Stimulated activated naive CD8-positive, alpha-beta T cell treated with anti-CD3 and anti-CD28 coated beads, Interleukin-15, amount 100 ng/mL, for 72 hours (primary cell): ENCODE measurements at places on chromosomes 6 and 20.
A peak's percentile ranks its signal among the peaks of the same experiment; 100 is the strongest.

DNA sequence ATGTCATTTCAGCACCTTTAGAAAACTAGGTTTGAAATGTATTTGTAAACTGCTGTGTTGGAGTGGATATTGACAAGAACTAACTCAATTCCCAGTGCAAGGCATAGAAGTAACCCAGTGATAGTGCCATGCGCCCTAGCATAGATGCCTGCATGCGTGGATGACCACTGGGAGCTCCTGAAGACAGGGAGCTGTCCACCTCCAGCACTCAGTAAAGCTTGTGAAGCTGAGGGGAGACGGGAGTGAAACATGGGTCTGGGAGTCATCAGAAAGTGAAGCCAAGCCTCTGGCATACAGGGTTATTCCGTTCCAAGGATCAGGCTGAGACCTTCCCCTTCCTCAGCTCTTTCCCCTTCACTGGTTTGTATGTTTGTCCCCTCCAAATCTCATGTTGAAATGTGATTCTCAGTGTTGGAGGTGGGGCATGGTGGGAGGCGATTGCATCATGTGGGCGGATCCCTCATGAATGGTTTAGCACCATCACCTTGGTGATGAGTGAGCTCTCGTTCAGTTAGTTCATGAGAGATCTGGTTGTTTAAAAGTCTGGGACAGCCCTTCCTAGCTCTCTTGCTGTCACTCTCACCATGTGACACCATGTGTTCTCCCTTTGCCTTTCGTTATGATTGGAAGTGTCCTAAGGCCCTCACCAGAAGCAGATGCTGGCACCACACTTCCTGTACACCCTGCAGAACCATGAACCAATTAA lies 146.5 kb upstream of the FERMT1 start:
- no peak for DNase-seq

- peak; percentile 56 for DNase-seq
These were observed 19.1 kb upstream of the CHMP4B start for GRCh38 chr20:33791959-33792597.

DNA sequence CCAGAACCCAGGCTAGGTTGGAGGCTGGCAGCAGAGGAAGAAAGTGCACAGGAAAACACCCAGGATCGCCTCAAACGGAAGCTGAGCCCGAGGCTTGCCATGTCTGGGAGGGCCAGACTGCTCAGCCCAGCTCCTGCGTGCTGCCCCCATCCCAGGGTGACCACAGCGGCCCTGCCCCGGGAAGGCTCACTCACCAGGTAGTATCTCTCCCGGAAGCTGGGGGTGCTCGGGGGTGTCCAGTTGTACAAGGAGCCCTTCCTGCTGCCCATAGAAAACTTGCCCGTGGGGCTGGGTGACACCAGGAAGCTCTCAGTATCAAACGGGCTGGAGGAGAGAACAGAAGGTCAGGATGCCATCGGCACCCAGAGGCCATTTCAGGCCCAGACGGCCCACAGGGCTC lies 86.9 kb downstream of the RIPOR3 start:
- no peak for DNase-seq

DNA sequence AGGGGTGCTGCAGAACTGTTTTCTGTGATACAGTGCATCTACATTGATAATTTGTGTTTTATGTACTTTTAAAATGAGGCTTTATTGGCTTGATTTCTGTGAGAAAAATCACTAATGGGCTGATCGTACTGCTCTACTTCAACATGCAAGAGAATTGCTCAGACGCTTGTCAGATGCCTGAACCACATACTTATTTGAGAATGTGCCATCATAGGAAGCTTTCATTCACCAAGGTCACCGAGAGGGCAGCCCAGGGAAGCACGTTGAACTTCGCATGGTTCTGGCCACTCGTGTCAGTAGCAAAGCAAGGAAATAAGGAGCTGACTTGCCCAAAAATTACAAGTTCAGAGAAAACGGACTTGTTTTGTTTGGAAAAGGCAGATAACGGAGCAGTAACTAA lies 168.5 kb upstream of the AKAP12 start:
- DNase-seq, result no peak

DNA sequence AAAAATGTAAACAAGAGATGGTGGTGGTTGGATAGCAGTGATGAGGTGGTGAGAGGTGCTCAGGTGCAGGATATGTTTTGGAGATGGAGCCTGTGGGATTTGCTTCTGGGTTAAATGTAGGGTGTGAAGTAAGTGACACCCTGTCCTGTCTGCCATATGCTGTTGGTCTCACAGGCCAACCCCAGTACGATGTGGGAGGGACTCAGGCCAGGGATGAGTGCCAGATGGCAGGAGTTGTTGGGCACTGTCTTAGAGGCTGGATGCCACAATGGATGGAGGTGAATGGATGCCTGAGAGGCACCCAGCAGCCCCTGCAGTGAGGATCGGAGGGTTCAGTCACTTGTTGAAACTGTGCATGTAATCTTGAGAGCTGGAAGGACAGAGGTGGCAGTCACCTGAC lies 259.3 kb downstream of the NRN1 start:
- DNase-seq, result no peak

DNA sequence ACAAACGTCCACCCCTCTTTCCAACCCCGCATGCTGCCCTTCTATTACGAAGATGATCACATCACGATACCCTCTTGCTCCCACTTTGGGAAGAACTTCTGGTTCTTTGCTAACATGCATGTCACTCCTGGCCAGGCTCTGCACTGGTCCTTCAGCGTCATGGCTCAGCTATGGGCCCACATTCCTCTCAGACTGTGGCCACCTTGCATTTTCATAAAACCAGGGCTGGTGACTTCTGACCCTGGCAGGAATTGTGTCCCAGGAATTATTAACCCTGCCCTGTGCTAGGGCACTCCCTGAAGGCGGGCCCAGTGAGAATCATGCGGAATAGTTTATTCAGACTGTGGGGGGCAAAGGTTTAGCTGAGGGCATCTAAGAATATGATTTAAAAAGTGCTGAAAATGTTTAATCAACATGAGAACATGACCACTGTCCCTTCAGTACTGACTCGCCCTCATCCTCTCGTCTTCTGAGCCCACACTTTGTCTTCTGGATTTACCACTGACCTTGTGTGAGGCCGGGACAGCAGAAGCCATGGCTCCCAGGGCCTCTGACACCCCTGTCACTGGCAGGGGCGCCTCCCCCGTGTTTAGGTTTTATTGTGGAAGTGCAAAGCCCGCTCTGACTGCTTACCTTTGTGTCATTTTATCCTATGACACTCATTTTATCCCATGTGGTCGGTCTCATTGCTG lies 38.1 kb upstream of the THBS2 start:
- DNase-seq, result no peak

DNA sequence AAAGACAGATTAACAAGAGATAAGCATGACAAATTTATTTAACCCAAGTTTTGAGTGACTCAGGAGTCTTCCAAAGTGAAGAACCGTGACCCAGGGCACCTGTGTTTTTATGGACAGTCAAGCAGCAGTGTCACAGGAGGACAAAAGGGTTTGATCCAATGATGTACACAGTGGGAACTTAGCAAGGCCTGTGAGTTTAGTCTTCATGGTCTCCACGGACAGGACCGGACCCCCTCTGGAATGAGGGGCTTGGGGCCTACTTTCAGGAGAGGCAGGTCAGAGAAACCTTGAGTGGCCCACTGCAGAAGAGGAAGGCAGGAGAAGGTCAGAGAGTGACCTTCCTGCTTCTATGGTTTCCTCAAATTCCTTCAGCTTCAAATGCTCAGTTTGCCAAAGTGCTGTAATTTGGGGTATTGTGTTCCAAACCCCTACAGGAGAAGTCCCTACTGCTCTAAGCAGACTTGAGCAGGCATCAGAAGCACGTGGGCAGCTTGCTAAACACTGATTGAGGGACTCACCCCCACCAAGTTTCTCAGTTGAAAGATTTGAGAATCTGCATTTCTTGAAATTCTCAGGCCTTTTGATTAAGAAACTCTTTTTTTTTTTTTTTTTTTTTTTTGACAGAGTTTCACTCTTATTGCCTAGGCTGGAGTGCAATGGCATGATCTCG lies 26.4 kb upstream of the ZMYND8 start:
- no peak for DNase-seq

DNA sequence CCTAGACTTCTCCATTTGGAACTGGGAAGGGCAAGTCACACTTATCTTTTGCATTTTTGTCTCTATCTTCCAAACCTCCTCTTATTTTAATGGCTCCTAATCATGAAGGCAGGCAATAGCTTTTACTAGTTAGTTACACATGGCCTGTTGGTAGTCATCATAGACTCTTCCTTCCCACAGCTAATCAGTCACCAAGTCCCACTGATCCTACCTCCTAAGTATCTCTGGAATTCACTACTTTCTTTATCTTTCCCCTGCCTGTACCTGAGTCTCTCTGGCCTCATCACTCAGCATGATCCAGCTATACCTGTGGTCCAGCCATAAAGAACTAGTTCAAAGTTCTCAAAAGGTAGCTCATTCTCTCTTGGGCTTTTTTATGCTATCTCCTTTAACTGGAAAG lies 18.8 kb downstream of the TMX4 start:
- no peak for DNase-seq

DNA sequence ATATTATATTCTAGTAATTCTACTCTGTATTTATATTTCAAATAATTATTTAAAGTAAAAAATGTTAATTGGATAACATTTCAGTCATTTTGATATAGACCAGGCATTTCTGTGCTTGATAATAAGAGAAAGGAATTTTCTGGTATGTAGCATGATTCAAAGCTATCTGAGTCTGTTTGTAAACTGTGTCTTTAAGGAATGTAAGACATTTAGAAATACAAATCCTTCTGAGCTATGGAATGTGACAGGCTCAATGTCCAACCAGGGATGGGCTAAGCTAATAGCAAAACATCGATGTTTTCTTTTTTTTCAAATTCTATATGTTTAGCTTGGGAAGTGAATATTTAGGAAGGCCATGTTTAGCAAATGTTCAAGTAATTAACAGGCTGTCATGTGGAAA lies 41.5 kb upstream of the FAM83B start:
- DNase-seq, result no peak

GRCh38 chr6:117607511-117607910 lies 5.2 kb upstream of the GOPC start:
- no peak for DNase-seq

DNA sequence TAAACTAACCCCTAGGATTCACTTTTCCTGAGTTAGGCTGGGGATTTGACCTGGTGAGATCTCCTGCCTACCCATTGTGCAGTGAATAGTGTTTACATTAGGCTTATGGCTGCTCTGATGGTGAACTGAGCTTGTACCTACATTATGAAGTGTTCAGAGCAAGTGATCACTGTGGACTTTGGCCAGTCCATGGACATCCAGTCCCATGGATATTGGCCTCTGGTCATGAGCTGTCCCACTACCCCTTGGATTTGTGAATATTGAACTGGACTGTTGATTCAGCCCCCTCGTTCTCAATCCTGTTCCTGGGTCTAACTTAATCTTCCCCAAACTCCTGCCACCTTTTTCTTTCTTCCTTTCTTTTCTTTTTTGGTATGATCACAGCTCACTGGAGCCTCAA lies 13.8 kb downstream of the ASIP start:
- no peak for DNase-seq

GRCh38 chr6:91088976-91089375 lies 502.1 kb upstream of the MAP3K7 start:
- no peak for DNase-seq

DNA sequence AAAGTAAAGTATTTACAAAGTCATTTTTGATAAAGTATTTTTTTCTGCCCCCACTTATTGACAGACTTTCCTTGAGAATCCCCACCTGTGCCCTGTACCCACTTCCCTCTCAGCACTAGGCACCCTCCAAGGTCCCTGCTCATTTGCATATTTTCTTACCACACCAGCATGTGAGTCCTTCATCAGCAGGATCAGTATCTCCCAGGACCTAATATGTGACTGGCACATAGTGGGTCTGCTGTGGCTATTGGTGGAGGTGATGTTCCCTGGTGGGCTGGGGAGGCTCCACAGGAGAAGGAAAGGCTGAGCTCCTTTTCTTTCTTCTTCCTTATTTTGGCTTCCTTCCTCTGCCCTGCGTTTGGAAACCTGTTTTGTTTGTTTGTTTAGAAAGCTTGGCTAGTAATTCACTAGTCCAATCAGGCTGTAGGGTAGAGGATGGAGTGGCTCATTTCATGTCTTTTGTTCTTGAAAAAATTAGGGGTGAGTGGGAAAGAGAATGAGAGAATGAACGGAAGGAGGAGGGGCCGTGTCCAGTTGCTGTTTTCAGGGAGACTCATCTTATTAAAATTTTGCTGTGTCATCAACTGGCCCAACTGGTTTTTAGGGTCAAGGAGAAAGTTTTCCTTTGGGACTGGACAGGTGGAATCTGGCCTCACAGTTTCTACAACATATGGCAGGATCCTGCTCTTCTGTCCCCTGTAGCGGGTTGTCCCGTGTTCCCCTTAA lies 2.8 kb upstream of the RNF24 start:
- no peak for DNase-seq

DNA sequence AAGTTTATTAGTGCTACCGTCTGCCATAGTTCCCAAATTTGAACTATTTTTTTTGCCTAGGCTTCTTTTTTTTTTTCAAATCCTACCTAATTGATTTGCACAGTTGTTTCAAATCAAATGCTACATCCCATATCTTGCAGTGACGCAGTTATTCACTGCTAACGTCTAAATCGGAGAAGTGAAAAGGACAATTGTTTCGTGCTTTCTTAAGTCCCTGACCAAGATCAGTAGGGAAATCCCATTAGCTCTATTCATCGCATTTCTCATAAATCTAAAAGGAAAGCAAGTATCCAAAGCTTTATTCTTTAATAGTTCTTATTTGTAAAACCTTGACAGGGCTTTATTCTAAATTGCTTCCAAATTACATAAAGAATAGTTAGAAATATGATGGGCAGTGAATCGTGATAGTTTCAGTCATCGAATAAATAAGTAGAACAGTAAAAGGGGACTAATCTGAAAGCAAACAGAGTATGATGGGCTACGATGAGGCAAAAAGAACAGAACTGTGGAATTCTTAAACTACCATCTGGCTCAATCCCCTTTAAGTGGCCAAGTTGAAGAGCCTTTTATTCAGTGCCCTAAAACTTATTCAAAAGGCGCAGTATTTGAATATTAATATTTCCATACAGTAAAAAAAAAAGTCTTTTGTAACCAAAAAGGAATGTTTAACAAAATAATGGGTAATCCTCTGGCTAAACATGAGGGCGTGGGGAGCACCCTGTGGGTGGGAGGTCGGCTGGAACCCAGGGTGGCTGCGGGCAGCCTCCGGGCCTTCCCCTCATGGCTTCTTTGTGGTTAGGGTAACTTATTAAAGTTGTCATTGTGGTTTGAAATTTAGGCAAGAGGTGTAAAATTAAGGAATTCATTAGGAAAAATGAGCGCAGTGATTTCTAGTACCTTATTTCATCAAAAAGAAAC lies 3.0 kb upstream of the ARID1B start:
- DNase-seq, result no peak

- DNase-seq, result no peak
These were observed 228.3 kb downstream of the ARHGAP18 start for GRCh38 chr6:129481706-129482105.

- DNase-seq, result no peak
These were observed 17.4 kb upstream of the SLCO4A1 start for GRCh38 chr20:62624719-62625453.
